PC-9 (cell line): ENCODE measurements at places on chromosomes 12 and 14. TPM values are rescaled to one million over a fixed set of nuclear protein-coding genes. Genes with fewer than 3 reads are reported as not detected.

Gene CELA1
- 0.58 TPM in 1 of 2 replicates, not detected in the other for total RNA-seq

Gene DLK1
- total RNA-seq, result not detected in 2 replicates

Gene LRRC10
- not detected in 2 replicates for total RNA-seq

Gene STXBP6
- total RNA-seq, result 10.0 and 12.3 TPM in 2 replicates

DNA sequence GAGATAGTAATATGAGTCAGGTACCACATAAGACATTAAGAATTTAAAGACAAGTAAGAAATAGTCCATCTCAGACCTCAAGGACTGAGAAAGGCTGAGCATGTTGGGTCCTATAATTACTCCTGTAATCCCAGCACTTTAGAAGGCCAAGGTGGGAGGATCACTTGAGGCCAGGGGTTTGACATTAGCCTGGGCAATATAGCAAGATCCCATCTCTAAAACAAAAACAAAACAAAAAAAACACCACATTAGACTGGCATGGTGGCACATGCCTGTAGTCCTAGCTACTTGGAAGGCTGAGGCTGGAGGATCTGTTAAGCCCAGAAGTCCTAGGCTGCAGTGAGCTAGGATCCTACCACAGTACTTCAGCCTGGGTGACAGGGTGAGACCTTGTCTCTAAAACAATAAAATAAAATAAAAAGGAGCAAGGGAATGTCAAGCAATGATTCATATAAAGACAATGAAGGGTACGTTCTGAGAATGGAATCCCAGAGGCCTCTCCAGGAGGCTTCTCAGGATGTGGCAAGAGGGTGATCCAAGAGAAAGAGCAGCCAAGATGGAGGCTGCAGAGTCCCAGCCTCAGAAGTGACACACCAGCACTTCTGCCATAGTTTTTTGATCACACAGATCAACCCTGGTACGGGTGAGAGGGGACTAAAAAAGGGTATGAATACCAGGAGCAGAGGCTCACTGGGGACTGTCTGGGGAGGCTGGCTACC, 206.4 kb downstream of the CRADD start:
- peaks cover 24% of the 10 kb centered on the region for H3K4me1 ChIP-seq
- no peak overlapping the region for H3K4me3 ChIP-seq
- DNase-seq, result no peak

- peaks cover 26% of the 10 kb centered on the region for H3K4me1 ChIP-seq
- DNase-seq, result peak; percentile 92
- no peaks in the 10 kb centered on the region for H3K27me3 ChIP-seq
- peak overlapping the region; percentile 65 for H3K27ac ChIP-seq
- H3K4me3 ChIP-seq, result no peak overlapping the region
- H3K36me3 ChIP-seq, result no peaks in the 10 kb centered on the region
Measured at GRCh38 chr14:75822522-75823141, 159.2 kb downstream of the TGFB3 start.

- no peaks in the 10 kb centered on the region for H3K27me3 ChIP-seq
- DNase-seq, result no peak
- H3K36me3 ChIP-seq, result no peaks in the 10 kb centered on the region
- H3K27ac ChIP-seq, result no peak overlapping the region
- no peak overlapping the region for H3K4me3 ChIP-seq
- no peaks in the 10 kb centered on the region for H3K4me1 ChIP-seq
Measured at GRCh38 chr14:59961518-59962062, 41.6 kb downstream of the LRRC9 start.

DNA sequence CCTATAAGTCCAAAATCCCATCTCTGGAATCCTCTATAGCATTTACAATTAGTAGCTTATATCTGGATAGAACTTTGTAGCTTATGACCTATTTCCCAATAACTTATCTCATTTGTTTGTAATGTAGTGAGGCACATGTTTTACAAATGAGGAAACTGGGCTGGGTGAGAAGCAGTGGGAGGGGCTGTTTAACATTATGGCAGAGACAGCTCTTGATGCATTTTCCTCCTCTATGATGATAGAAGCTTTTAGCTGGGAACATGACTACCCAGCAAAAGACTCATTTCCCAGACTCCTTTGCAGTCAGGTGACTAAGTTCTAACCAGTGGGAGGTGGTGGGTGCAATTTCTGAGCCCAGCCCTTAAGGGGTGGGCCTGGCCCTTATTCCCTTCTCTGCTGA, 179.7 kb downstream of the TTC8 start:
- no peak overlapping the region for H3K27ac ChIP-seq
- peaks cover 10% of the 10 kb centered on the region for H3K4me1 ChIP-seq
- no peak overlapping the region for H3K4me3 ChIP-seq
- H3K27me3 ChIP-seq, result no peaks in the 10 kb centered on the region

- H3K4me1 ChIP-seq, result no peaks in the 10 kb centered on the region
- no peak overlapping the region for H3K27ac ChIP-seq
- peaks cover 10% of the 10 kb centered on the region; the same call in 1 of the 2 replicates for H3K27me3 ChIP-seq
- no peaks in the 10 kb centered on the region for H3K36me3 ChIP-seq
- H3K4me3 ChIP-seq, result no peak overlapping the region
Measured at GRCh38 chr14:24556756-24557155, 19.3 kb downstream of the CTSG start.

- peaks cover 15% of the 10 kb centered on the region for H3K4me1 ChIP-seq
- peak overlapping the region; percentile 89 for H3K4me3 ChIP-seq
- no peak overlapping the region for H3K27ac ChIP-seq
- DNase-seq, result no peak
- no peaks in the 10 kb centered on the region for H3K36me3 ChIP-seq
Measured at GRCh38 chr12:112380663-112381405, 1.4 kb downstream of the HECTD4 start.

- H3K27ac ChIP-seq, result no peak within 1 kb of the TSS
- H3K27me3 ChIP-seq, result peaks cover 5% of the 10 kb centered on the region; the same call in 1 of the 2 replicates
- peak within 1 kb of the TSS; percentile 66 for H3K4me3 ChIP-seq
- peaks cover 19% of the 10 kb centered on the region for H3K4me1 ChIP-seq
Measured at GRCh38 chr14:74955229-74956026, at the start of gene PGF. PGF (minus strand) TSS chr14:74955597; CDS start chr14:74955242, 355 bp downstream.

GRCh38 chr12:76622351-76622750, 62.8 kb upstream of the OSBPL8 start:
- H3K4me3 ChIP-seq, result no peak overlapping the region
- DNase-seq, result no peak
- H3K4me1 ChIP-seq, result peaks cover 6% of the 10 kb centered on the region; the same call in 1 of the 2 replicates
- no peaks in the 10 kb centered on the region for H3K27me3 ChIP-seq

DNA sequence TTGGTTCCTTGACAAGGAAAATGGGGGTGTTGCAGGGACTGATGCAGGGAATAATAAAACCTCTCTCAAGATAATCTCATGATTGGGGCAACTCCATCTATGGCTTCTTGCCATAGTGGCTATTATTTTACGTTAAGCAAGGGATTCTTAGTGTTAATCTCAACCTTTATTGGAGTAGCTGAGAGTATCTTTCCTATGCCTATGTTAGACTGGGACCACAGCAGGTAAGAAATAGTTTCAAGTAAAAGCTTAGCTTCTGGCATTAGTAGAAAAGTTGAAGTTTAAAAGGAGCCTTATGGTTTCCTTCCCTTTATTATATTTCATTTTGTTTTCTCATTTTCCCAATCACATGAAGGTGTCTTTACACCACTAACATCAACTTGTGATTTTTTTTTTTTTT, 16.7 kb downstream of the SINHCAF start:
- DNase-seq, result no peak
- no peaks in the 10 kb centered on the region for H3K27me3 ChIP-seq
- H3K4me1 ChIP-seq, result no peaks in the 10 kb centered on the region
- H3K36me3 ChIP-seq, result peaks cover 52% of the 10 kb centered on the region

GRCh38 chr12:50637870-50638481, 125.9 kb upstream of the ATF1 start:
- H3K27me3 ChIP-seq, result no peaks in the 10 kb centered on the region
- 0 out of 2 replicates have a peak, but pooled peaks cover 6% of the 10 kb centered on the region for H3K36me3 ChIP-seq
- H3K27ac ChIP-seq, result peak overlapping the region; percentile 45
- no peak overlapping the region for H3K4me3 ChIP-seq
- peaks cover 43% of the 10 kb centered on the region for H3K4me1 ChIP-seq

- H3K36me3 ChIP-seq, result no peaks in the 10 kb centered on the region
- no peak overlapping the region for H3K4me3 ChIP-seq
- no peak for DNase-seq
- no peaks in the 10 kb centered on the region for H3K27me3 ChIP-seq
- H3K27ac ChIP-seq, result no peak overlapping the region
Measured at GRCh38 chr12:124556896-124557501, 10.4 kb downstream of the NCOR2 start.

DNA sequence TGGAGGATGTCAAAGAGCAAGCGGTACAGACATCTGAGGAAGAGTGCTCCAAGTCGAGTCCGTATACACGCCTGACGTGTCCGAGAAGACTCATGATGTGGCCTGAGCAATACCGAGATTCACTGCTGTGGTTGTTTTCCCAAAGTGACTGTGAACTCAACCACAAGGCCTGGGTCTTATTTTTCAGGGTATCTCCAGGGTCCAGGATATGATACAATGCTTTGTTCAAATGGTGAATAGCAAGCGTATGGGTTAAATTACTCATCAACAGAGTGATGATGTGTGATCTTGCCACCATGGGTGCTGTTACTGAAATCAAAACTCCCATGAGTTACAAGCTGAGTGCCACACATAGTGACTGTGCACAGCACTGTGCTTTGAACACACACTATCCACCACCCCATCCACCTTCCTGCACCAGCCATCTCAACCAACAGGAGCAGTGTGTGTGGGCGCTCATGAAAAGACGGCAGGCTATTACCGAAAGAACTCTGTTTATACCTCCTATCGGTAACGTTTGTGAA, 109.6 kb downstream of the BCAT1 start:
- H3K27me3 ChIP-seq, result no peaks in the 10 kb centered on the region
- no peak for DNase-seq
- H3K27ac ChIP-seq, result no peak overlapping the region
- no peaks in the 10 kb centered on the region for H3K4me1 ChIP-seq

- DNase-seq, result no peak
- no peaks in the 10 kb centered on the region for H3K4me1 ChIP-seq
- H3K4me3 ChIP-seq, result no peak overlapping the region
- no peak overlapping the region for H3K27ac ChIP-seq
- no peaks in the 10 kb centered on the region for H3K27me3 ChIP-seq
Measured at GRCh38 chr14:60349663-60350365, 100.8 kb downstream of the PPM1A start.

- H3K27me3 ChIP-seq, result no peaks in the 10 kb centered on the region
- DNase-seq, result no peak
- H3K36me3 ChIP-seq, result no peaks in the 10 kb centered on the region
- H3K27ac ChIP-seq, result no peak overlapping the region
Measured at GRCh38 chr12:106027911-106028310, 110.8 kb downstream of the NUAK1 start.
